ENCODE measurements at places on chromosomes 6 and 20. TPM values are rescaled to one million over a fixed set of nuclear protein-coding genes. Genes with fewer than 3 reads are reported as not detected.
A peak's percentile ranks its signal among the peaks of the same experiment; 100 is the strongest.

Gene FRK
- 0.02 TPM for total RNA-seq

- DNase-seq = peak; percentile 64
Measured at GRCh38 chr6:149723771-149724417, 6.0 kb upstream of the LATS1 start.

Gene TMEM217
- total RNA-seq = 1.3 TPM

GRCh38 chr6:114058435-114058834, 87.5 kb upstream of the HDAC2 start:
- DNase-seq = no peak

DNA sequence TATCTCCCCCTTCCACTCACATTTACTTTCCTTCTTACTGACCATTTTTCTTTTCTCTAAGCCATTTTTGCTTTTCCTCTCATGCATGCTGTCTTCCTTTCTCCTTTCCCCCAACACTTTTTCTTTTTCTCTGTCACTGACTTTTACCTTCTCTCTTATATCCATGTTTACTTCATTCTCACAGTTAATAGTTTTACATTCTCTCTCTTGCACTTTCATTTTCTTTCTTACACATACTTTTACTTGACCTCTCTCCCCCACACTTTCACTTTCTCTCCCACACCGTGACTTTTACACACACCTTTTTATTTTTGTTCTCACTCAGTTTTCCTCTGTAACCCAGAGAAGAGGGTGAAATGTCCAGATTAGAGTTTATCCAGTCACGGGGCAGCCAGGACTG, 636.3 kb downstream of the PTPRT start:
- DNase-seq = no peak

Gene RAMACL
- 0.32 TPM for total RNA-seq

Gene TENT5A
- 2.0 TPM for total RNA-seq

Gene CPNE5
- 0.47 TPM for total RNA-seq

GRCh38 chr20:3730803-3731672, 1.4 kb upstream of the HSPA12B start:
- no peak for DNase-seq

GRCh38 chr20:4840801-4841200, 119.1 kb downstream of the PRND start:
- DNase-seq = no peak

Gene FANCE
- 11.7 TPM for total RNA-seq

DNA sequence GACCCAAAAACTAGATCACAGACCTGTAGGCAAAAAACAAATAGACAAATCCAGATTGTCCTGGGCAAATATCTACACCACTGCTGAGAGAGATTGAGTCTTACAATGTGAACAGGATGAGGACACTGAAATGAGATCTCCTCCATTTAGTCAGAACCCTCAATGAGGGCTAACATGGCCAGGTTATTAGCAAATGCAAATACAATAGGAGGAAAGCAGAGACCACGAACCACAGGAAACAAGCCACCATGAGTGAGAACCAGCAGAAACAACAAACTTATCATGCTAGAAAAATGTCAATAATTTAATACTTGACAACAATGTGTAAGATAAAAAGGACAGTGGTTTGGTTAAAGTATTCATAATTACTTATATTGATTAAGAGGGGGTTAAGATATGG, 162.8 kb downstream of the SYNE1 start:
- no peak for DNase-seq

Gene PRL
- total RNA-seq = not detected

DNA sequence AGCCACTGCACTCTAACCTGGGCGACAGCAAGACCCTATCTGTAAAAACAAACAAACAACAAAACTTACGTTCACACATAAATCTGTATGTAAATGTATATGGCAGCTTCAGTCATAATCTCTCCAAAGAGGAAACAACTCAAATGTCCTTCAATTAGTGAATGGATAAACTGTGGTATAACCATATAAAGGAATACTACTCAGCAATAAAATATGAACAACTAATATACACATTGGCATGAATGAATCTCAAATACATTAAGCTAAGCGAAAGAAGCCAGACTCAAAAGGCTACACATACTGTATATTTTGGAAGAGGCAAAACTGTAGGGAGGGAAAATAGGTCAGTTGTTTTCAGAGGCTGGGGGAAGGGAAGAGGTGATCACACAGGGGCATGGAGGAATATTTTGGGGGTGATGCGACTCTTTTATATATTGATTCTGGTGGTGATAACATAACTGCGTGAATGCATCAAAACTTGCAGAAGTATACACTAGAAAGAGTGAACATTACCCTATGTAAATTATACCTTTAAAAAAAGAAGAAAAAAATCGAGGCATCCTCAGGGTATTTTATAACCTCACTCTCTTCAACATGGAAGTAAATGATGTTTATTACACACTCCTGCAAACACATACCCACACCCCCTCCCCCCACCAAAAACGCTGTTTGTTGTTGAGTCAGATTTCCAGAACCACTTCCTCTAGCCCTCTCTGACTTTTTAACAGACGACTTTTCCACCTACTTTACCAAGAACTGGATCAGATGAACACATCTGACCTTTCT, 115.2 kb upstream of the RNF24 start:
- DNase-seq = peak; percentile 49

Gene IL20RA
- not detected for total RNA-seq

- no peak for DNase-seq
Measured at GRCh38 chr6:11288065-11288464, 55.6 kb upstream of the NEDD9 start.

DNA sequence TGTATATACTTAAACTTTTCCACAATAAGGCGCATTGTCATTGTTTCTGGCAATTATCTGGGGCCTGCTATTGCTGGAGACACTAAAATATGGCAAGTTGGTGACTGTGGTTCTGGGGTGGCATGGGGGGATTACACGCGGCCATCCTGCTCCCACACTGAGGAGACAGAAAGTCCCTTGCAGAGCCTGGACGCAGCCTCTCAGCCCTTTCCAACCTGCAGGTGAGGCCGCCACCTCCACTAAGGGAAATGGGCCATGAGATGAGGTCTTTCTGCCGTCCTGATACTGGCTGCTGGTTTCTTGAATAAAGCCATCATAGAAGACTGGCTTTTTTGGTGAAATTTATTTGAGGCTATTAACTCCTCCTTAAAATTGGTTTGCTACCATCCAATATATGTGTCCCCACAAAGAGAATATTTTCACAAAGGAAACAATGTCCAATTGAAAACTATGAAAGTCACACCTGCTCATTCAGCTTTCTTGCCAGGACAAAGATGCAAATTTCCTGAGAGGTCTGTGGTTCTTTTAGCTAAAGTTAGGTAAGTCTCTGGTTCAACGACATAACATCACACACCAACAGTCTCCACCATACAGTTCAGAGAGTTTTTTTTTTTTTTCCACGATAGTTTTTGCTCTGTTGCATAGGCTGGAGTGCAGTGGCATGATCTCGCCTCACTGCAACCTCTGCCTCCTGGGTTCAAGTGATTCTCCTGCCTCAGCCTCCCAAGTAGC, 13.0 kb downstream of the TXNDC5 start:
- DNase-seq = no peak

DNA sequence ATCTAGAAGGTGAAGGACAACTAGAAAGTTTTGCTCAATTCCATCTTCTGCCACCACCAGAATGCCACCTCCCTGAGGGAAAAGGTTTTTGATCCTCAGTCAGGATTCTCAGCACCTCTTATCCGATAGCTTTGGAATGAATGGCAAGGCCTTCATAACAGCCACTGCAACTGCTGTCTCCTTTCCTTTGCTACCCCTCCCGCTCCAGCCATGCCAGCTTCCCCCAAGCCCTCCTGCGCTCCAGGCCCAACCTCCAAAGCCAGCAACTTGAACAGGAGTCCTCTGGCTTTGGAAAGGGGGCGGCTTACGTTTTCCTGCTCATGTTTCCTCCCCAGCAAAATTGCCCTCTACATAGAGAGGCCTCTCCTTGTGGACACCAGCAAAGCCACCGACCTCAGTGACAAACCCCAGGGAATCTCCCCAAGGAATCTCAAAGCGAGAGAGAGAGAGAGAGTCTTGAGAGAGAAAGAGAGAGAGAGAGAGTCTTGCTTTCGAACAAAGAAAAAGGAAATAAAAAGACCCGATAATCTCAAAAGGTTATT, 420 bp upstream of the BTN2A1 start:
- DNase-seq = no peak

Gene COL20A1
- not detected for total RNA-seq

DNA sequence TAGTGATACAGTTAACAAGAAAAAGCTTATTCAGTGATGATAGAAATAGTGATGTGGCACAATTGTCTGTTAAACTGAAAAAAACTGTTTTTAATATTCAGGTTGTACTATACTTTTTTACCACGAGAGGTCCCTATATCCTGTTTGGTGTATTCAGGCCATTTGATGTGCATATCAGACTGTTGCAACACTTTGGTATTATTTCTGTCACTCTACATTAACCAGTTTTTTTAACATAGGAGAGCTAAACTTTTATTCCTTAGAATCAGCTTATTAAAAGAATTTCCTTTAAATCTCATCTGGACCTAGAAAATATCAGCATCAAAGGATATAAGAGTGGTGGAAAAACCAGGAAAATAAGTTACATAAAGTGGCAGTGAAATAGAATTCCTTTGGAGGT, 36.8 kb downstream of the TSPYL4 start:
- no peak for DNase-seq

DNA sequence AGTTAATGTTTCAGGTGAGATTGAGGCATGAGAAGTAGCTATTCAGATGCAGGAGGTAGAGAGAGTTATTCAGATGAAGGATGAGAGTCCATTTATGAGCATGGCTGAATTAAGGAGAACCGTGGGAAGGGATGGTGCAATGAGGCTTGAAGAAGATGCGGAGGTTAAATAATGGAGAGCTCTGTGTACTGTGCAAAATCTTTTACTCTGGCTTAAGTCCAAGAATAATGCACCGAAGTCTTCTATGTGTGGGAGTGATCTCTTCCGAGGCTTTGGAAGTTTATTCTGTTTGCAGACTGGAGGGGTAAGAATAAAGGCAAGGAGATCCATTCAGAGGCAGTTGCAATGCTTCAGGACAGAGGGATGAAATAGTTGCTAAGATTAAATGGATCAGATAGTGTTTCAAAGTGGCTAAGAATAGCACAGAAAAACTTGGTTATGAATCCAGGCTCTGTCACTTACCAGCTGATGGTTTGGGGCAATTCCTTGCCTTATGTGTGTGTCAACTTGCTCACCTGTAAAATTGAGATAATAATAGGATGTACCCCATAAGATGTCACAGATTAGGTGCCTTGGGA, 467.1 kb downstream of the HDGFL1 start:
- DNase-seq = no peak

Gene FAM209B
- total RNA-seq = 0.89 TPM

GRCh38 chr6:18495236-18495635, 108.1 kb downstream of the RNF144B start:
- DNase-seq = no peak

DNA sequence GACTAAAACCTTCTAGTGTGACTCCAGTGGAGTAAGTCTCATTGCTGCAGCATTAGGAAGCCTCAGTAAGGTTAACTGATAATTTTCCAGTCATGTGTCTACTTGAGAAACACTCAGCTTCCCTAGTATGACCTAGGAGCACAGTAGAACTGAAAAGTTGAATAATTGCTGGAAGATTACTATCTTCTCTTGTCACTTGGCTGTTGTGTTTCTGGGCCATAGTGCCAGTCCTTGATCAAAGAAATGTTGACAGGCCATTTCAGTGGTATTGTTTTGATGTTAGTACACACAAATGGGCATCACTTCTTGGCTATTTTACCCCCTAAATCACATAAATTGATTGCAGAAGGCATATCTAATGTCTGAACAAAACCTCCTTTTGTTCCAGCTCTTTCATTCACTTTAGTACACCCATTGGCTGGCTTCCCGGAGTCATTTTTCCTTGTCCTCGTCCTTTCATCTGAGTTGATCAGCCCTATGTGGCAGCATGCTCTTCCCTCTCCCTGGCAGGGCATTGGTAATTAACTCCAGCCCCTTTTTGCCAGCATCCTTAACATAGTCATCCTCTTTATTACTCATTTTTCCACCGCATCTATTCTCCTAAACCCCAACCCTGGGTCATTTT, 6.0 kb downstream of the ENPP3 start:
- DNase-seq = no peak

DNA sequence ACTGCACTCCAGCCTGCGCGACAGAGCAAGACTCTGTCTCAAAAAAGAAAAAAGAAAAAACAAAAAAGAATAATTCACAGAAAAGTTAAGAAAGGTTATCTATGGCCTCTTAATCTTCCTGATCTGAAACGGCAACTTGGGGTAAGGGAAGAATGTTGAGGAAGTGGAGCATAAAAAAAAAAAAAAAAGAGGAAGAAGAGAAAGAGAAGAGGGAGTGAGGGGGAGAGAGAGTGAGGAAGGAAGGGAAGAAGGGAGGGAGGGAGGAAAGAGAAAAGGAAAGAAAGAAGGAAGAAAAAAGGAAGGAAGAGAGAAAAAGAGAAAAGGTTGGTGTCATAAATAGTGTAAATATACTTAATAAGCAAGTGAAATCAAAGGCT, 68.9 kb upstream of the NCOA3 start:
- no peak for DNase-seq

GRCh38 chr6:52136934-52137467, 49.2 kb upstream of the IL17A start:
- DNase-seq = no peak

All from activated CD4-positive, alpha-beta T cell treated with anti-CD3 and anti-CD28 coated beads, Interleukin-2, amount 10 ng/mL, durations not matched to agents 7 days and 5 days (primary cell).